Activated effector memory CD4-positive, alpha-beta T cell treated with Interleukin-2 at 50 U/mL for 16 hours (primary cell): ENCODE measurements at places on chromosomes 11 and 22.

DNA sequence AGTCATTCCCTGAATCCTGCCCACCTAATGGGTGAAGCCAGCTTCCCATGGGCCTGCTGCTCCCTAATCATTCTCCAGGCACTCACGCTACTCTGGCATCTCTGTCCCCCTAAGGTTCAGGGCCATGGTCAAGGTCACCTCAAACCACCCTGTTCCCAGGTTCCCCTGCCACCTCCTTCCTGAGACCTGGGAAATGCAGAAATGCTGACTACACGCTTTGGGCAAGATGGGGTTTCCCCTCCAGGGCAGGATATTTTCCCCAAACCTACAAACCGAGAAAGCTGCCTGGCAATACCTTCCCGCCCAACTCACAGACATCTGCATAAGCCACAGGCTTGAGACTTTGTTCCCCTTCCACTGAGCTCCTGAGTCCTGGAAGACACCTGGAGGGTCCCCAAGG lies 97.6 kb downstream of the FEZ1 start:
- DNase-seq, result no peak

DNA sequence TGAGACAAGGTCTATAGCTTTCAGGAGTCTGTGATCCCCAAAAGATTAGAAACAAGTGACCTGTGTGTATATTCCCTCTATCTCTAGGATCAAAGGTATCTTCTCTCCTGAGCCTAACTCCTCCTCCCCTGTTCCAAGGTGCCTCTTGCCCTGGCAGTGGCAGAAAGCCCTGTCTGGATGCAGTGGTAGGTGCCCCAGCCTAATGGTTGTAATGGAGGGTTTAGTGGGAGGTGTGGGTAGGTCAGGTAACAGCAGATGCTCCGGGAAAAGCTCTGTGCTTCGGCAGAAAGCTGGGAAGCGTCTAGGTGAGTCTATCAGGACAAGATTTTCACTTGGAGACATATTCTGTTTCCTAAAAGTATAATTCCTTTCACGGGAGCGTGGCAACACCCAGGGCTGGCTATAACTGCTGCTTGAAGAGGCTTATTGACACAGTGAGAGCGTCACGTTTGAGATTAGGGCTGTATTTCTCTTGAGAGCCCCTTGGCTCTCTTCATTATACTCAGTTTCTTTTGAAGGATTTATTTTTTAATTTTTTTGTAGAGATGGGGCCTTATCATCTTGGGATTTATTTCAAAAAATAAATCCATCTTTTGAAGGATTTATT lies 49.5 kb downstream of the PRR5L start:
- DNase-seq, result no peak

DNA sequence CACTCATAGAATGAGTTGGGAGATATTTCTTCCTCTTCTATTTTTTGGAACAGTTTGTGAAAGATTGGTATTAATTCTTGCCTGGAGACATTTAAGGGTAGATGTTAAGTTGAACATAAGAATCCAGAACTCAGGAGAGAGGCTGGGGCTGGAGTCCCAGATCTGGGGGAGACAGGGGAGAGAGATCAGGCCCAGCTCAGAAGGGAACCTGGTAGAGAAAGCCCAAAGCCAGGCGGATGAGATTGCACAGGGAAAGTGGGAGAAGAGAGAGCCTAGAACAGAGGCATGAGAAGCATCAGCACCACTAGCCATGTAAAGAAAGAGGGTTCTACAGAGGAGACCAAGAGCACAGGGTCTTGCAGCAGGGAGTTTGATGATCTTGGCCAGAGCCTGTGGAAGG lies 13.0 kb upstream of the GNAZ start:
- DNase-seq, result no peak

GRCh38 chr22:23786261-23786710 lies 480 bp upstream of the SMARCB1 start:
- no peak for DNase-seq

DNA sequence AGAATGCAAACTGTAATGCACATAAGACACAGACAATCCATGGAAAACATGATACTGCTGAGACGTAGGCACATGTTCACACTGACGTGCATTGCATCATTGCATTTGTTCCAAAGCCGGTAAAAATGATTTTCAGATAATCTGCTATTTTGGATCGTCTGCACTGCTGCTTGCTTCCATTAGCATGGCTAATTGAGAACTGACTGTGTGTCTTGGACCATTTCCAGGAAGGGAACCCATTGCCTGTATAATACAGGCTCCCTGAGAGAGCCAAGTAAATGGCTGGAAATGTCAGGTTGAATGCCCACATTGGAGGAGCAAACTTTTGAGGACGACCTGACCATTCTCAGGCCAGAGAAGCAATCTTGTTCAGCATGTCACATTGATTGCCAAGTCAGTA lies 304.8 kb downstream of the ST3GAL4 start:
- no peak for DNase-seq

DNA sequence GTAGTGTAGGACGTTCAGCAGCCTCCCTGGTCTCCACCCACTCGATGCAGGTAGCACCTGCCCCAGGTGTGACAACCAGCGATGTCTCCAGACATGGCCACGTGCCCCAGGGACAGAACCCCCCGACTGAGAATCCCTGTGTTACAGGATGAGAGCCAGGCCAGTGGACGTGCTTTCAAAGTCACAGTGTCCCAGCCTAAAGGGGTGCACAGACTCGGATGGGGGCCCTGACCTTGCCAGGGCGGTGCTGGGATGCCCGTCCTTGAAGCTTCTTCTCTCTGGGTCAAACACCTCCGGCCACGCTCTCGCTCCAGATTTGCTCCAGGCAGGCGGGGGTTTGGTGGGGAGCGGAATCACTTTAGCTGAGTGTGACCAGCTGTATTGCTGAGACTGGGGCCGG lies 23.3 kb upstream of the GAL start:
- DNase-seq, result no peak

- DNase-seq, result no peak
Measured at GRCh38 chr11:62647609-62648005, 1.2 kb upstream of the GANAB start.

DNA sequence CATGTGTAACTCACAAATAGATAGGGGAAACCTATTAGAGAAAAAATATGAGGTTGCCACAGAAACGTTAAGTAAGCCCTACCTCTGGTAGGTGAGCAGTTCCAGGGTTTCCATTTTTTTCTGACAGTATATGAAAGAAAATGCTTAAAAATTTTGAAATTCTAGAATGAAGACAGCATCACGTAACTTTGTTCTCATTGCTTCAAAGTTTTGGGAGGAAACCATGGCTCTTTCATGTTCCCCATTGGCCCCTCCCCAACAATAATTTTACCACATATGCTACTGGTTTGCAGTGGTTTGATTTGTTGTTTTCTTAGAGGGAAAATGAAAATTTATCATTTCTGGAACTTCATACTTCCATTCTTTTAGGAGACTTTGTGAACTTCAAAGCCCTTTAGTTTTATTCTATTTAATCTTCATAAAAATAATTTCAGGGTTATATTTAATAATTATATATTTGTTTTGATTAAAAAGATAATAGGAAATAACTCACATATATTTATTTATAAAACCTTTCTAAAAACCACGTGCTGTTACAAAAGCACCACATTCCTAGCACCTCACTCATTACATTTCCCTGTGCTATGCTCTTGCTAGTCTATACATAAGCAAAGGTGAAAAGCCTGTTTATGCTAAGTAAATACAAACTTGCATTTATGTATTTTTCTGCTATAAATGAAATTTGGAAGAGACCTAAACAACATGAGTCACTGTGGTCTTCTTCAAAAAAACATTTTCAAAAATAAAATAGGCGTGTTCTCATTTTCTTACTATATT lies 113.4 kb downstream of the CASP12 start:
- no peak for DNase-seq

DNA sequence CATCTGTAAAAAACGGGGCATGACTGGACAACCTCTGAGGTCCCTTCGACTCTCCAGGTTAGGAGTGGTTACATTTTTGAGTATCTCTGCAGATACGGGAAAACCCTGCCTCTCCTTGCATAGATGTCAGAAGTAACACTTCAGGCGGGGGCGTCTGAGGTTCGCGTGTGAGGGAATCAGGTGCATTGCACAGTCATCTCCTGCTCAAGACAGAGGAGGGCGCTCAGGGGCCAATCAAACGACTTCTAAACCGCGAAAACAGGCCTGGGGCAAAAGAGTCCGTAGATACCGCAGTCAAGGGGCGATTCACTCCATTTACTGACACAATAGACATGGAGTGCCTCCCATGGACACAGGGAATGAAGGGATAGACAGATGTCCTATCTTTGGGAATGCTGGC lies 31.7 kb downstream of the KIRREL3 start:
- no peak for DNase-seq

- DNase-seq, result no peak
Measured at GRCh38 chr11:3859373-3859881, 4.0 kb downstream of the STIM1 start.

GRCh38 chr11:11065396-11065795 lies 207.5 kb upstream of the ZBED5 start:
- DNase-seq, result no peak

- DNase-seq, result no peak
Measured at GRCh38 chr11:69721745-69722144, 17.9 kb upstream of the FGF19 start.

GRCh38 chr11:8694137-8694536 lies 11.5 kb downstream of the RPL27A start:
- no peak for DNase-seq

DNA sequence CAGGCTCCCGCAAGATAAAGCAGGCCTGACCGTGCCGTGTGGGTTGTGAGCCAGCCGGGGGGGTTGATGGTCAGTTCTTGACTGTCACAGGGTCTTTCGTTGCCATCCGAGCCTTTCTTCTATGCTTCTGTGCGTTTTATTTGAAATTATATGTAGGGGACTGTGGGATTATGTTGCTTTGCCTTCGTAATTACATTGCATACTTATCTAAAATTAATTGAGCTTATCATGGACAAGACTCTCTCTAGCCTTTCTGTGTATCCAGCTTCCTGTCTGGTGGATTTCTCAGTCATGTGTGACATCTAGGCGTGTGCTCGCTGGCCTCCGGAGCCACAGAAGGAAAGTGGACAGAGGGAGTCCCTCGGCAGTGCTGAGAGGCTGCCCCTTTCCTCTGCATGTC lies 93.2 kb downstream of the TBC1D22A start:
- no peak for DNase-seq

DNA sequence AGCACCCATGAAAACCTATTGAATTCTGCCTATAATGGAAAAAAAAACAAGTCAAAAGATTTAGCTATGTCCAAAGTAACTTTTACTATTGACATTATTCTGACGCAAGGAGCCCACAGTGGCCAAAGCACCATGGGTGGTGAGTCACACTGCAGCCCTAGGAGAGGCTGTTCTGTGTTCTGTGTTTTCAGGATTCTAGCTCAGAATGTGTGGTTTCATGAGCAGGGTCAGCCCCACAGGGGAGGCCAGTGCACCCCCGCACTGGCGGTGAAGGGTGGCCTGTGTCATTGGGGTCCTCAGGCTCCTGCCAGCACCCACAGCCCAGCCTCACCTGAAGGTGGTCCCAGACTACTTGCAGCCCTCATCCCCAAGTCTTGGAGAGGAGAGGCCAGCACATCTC lies 112.2 kb downstream of the BRD1 start:
- DNase-seq, result no peak

DNA sequence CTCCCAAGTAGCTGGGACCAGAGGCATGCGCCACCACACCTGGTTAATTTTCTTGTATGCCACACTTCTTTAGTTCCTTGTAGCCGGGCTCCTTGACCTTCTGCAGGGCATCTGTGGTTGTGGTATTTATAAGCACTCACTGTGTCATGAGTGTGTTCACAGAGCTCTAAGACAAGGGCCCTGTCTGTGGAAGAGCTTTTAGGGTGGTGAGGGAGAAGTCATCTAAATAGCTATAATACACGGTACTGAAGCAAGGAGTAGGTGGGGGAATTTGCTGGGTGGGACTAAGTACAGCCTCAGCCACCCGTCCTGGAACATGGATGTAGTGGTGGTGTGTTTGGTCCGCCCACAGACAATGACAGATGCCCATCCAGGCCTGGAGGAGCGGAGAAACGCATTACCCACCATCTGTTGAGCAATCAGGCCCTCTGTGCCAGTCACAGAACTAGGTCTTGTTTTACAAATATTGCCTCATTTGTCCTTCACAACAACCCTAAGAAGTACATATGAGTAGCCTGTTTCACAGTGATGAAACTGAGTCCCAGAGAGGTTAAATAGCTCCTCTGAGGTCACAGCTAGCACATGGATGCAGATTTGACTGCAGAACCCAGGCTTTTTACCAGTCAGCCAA lies 10.1 kb downstream of the ACO2 start:
- no peak for DNase-seq

GRCh38 chr11:89125298-89125697 lies 52.4 kb upstream of the TYR start:
- no peak for DNase-seq

DNA sequence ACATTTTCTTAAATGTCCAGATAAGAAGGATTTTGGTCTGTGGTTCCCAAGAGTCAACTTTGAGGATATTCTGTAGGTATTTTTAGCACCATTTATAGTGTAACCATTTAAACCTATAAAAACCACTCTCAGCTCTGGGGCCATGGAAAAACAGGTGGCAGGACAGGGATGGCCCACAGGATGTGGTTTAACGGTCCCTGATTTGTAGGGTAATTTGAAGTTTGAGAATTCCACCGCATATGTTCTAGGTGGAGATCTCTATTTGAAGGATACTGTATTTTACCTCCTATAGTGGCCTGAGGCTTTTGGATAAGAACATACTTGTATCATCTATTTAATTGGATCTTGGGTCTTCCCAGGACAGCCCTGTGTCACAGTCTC lies 62.4 kb upstream of the IGLL5 start:
- DNase-seq, result no peak

DNA sequence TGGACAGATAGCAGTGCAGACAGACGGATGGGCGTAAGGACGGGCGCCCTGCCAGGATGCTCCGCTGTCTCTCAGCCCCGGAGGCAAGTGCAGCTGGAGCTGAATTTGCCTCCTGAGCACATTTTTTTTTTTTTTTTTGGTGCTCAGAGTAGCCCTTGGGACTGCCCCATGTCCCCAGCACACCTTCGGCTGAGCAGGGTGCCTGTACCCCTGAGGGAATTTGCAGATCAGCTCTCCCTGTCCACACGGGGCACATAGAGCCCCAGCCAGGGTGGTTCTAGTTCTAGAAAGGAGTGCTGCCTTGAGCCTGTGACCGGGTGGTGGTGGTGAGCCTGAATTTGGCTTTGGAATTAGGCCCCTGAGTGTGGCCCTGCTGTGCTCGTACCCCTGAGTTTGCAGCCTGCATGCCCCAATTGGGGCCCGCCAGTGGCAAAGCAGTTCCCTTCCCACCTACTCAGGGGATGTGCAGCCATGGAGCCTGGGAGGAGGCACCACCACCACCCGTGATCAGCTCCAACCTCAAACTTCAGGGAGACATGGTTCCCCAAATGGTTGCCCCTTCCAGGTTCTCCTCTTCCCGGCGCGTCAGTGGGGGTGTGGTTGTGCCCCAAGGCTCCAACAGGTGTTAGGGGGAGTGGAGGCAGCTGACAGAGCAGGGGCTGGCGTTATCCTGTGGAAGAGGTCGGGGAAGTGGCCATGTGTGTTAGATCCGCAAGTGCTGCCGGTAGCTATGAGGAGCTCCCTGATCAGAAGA lies 1232.7 kb downstream of the BRD1 start:
- no peak for DNase-seq
